Naive thymus-derived CD4-positive, alpha-beta T cell (primary cell): ENCODE measurements at places on chromosomes 13 and 19. TPM values are rescaled to one million over a fixed set of nuclear protein-coding genes. Genes with fewer than 3 reads are reported as not detected.

Gene LRRC25
- total RNA-seq, result 4.3 TPM

Gene FCHO1
- 103 TPM for total RNA-seq

Gene SRRM5
- 0.69 TPM for total RNA-seq

Gene CDC16
- 88.7 TPM for total RNA-seq

Gene DUS3L
- 53.2 and 56.7 TPM in 2 replicates for total RNA-seq

Gene KASH5
- total RNA-seq, result 0.42 TPM

Gene MAP2K2
- total RNA-seq, result 123 TPM

Gene RNF113B
- not detected for total RNA-seq

Gene CLDN10
- not detected for total RNA-seq

Gene LPAR2
- total RNA-seq, result 80.1 TPM

Gene ERFL
- total RNA-seq, result 13.1 TPM

Gene F2RL3
- total RNA-seq, result 0.16 TPM

Gene BCAM
- total RNA-seq, result not detected

Gene CGB5
- not detected for total RNA-seq

Gene TNNT1
- total RNA-seq, result not detected

Gene ZNF285
- total RNA-seq, result 0.83 TPM

Gene GARIN5A
- 0.76 TPM for total RNA-seq

Gene CEACAM21
- 43.1 TPM for total RNA-seq

Gene ZSCAN4
- not detected for total RNA-seq

Gene PRTN3
- total RNA-seq, result not detected

Gene ZNF571
- total RNA-seq, result 7.0 TPM

Gene VSIG10L
- 0.13 TPM for total RNA-seq

Gene GRIN3B
- 0.56 TPM for total RNA-seq
